GM04503 (cell line): ENCODE measurements at places on chromosomes 3 and 15.

- no peak for DNase-seq
Measured at GRCh38 chr3:127395663-127396355, 108.0 kb upstream of the PRR20G start.

DNA sequence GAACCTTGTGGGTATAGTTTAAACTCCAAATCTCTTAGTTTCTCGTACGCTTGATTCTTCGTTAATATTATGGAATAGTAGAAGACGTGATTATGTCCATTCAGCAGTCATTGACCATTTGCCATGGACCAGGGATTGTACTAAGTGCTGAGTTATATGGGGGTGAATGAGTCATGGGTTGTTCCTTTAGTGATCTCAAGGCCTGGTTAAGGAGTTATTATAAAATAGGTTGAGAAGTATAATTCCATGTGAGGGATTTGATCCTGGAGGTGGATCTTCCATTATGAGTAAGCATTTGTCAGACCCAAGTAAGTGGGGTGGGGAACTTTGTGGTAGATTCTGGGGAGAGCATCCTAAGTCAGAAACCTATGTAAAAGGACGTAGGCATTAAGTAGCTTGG, 15.4 kb downstream of the NR2C2 start:
- no peak for DNase-seq

GRCh38 chr15:64566102-64566501, 105.7 kb downstream of the ZNF609 start:
- no peak for DNase-seq

DNA sequence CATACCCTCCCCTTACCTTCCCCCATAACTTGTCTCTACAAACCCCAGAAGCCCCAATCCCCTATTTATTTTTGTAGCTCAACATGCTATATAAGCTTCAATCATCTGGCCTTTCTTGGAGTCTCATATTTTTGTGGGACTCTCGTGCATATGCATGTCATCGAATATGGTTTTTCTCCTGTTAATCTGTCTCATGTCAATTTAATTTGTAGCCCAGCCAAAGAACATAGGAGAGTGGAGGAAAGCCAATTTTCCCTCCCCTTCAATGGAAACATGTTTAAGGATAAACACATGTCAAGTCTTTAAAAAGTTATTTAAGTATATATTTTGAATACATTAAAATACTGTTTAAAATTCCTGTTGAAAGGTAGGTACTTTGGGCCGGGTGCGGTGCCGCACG, 172.2 kb downstream of the GMNC start:
- no peak for DNase-seq

GRCh38 chr3:55147406-55147805, 219.5 kb upstream of the LRTM1 start:
- DNase-seq = no peak
